ENCODE measurements at places on chromosomes 2 and 18. TPM values are rescaled to one million over a fixed set of nuclear protein-coding genes. Genes with fewer than 3 reads are reported as not detected.

GRCh38 chr2:62663920-62664795 is 41.4 kb upstream of the EHBP1 start:
- DNase-seq = no peak

- no peak for DNase-seq
Observed at GRCh38 chr2:144695657-144696056, 175.7 kb upstream of the ZEB2 start.

DNA sequence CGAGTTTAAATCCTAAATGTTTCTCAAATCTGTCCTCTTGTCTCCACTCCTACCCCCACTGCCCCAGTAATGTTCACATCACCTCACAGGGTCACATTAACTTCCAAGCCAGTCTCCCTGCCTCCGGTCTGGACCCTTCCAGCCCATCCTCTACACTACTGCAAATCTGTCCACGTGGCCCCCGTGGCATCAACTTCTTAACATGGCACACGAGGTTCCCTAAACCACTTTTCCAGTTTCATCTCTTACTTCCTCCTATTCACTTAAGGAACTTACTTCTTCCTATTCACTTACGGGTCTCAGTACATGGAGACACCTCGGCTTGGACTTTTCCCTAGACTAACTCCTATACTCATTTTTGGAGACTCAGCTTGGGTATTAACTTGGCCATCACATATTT is 27.0 kb downstream of the MRPL33 start:
- no peak for DNase-seq

DNA sequence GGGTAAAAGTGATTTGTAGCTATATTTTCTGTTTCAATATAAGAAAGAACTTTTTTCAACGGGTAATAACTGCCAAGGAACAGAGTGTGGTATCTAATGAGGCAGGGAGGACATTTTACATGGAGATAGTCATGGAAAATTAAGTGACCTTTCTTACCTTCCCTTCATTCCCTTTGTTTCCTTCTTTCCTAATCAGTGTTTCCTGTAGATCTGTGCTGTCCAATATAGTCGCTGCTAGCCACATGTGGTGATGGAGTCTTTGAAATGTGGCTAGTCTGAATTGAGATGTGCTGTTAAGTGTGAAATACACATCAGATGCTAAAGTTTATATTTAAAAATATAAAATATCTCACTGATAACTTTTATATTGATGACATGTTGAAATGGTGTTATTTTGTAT is 81.8 kb downstream of the BABAM2 start:
- no peak for DNase-seq

DNA sequence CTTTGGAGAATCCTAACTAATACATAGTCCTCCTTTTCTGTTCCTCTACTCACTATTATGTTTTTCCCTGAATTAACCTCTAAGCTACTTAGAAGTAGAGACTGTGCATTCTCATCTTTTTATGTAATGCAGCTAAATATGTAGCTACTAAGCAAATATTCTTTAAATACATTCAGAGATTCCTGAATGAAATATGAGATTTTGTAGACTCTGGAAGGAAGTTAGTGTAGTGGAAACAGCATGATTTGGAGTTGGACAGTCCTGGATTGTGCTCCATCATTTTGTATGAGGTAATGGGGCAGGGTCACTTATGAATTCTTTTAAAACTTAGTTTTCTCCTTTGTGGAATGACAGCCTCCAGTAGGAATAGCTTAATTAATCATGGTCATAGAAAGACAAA is 24.7 kb upstream of the NT5C1B start:
- no peak for DNase-seq

GRCh38 chr2:63257473-63257872 is 206.8 kb downstream of the OTX1 start:
- no peak for DNase-seq

Gene CTNNA2
- not detected for total RNA-seq

Gene BMP10
- not detected for total RNA-seq

GRCh38 chr2:110735366-110735765 is 3.0 kb downstream of the ACOXL start:
- DNase-seq = no peak

- no peak for DNase-seq
Observed at GRCh38 chr2:179226961-179227259, 37.7 kb downstream of the SESTD1 start.
